ENCODE measurements at places on chromosomes 1 and 21.

GRCh38 chr21:37921091-37921490, 4.8 kb upstream of the KCNJ6 start:
- DNase-seq: no peak

- DNase-seq: no peak
Observed at GRCh38 chr1:150109586-150109985, 40.1 kb upstream of the PLEKHO1 start.

DNA sequence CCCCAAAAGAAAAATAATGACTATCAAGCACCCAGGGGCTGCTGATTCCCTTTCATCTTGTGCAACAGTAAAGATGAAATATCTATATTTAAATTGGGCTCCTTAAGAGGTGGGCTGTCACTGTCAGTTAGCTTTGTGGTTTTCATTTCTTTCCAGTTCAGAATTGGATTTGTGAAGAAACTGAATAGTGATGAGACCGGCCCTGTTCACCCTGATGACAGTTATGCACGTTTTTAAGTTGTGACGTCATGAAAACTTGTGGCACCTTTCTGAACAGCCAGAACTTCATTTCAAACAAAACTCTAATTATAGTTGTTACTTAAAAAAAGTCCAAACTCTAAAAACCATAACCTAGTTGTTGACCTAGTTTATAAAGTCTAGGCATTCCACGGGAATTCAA, 125.9 kb downstream of the RUNX1 start:
- DNase-seq: no peak

DNA sequence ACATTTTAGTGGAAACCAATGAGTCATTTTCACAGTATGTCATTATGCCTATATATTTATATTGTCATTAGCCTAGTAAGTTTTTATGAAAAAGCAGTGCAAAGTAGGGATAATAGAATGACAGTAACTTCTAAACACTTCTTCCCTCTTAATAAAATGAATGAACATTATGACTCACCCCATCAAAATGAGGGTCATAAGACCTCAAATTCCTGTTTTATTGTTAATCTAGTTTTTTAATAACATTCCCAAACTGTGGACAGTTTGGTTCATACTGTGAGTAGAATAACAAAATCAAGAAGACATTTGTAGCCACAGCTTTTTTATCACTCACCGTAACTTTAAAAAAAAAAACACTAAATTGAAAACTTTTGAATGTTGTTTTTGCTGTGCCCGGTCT, 160.5 kb downstream of the LRRC40 start:
- DNase-seq: no peak

- no peak for DNase-seq
Observed at GRCh38 chr1:6239950-6240768, 3.8 kb upstream of the HES3 start.

- no peak for DNase-seq
Observed at GRCh38 chr1:8427493-8427892, 109.6 kb downstream of the SLC45A1 start.

DNA sequence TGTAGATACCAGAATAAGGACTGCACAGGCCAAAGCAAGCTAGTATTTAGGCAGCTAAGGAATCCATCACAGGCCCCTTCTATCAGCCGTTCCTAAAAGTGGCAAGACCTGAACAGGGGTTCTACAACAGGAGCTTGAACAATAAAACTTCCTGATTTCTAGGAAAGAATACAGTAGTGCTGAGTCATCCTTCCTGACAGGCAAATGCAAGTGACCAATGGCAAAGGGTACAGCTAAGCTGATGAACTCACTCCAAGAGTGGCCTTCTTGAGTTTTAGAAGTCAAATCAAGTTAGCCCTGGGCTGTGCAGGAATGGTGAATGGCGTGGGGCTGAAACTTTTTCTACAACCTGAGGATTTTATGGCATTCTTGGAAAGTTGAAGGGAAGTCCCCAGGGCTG, 112.9 kb downstream of the GREM2 start:
- DNase-seq: no peak

DNA sequence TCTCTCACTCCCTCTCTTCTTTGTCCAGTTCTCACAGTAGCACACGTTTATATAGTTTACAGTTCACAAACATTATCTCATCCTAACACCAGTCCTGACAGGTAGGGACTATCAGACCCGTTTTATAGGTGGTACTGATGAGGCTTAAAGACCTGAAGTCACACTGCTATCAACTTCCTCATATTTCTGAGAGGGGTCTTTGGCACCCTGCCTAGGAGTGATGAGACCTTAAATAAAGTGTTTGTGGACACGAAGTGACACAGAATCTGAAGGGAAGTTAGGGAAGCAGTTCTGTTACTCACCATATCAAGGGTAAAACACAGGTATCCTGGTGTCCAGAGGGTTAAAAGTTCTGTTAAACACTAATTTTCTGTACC, 590 bp upstream of the TACSTD2 start:
- DNase-seq: no peak

DNA sequence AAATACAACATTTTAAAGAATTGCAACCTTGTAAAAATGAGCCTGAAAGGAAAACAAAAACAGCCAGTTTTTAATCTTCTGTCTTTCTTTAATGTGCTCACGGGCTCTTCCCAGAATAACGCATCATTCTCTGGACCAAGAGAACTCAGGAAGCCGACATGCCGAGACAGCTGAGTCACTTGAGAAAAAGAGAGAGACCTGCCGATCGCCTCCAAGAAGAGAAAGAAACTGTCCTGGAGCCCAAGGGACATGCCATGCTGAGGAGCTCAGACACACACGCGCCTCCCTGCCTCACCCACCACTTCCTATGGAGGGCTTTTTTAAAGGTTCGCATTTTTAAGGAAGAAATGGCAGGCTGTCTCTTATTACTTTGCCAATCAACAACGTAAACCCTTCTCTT, 176.4 kb downstream of the ZNF281 start:
- DNase-seq: no peak

GRCh38 chr1:29708381-29708780, 472.1 kb downstream of the PTPRU start:
- DNase-seq: no peak

DNA sequence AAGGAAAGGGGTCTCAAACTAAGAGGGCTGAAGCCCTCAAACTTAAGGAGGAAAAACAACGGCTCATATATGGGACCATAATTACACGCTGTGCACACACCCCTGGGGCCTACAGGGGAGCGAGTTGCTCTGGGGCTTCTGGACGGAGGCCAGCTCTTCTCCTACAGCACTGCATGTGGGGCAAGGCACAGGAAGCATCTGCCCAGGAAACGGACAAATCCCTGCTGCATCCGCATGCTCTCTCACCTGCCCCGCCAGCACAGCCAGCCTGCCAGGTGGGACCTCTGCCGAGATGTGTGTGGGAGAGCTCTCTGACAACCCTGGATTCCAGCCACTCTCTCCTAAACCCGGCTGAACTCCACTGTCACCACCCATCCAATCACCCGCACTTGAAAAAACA, 54.1 kb downstream of the MRPL37 start:
- peak; percentile 41 for DNase-seq

- DNase-seq: no peak
Observed at GRCh38 chr1:181151378-181152326, 63.2 kb downstream of the IER5 start.

DNA sequence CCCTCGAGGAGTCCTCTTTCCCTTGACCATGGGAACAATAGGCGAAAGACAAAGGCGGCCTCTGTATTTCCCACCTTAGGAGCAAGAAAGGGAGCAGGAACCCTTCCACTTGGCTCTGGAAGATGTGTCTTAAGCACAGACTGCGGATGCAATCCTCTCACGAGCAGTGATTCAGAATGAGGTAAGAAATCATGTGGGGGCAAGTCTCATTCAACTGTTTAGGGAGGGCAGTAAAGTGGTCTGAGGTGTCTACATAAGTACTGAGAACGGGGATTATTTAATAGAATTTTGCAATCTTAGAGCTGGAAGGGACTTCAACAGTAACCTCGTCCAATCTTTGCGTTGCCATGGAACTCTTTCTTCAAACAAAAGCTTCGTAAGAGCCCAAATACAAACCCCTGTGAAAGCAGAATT, 1.6 kb upstream of the DYRK3 start:
- no peak for DNase-seq

DNA sequence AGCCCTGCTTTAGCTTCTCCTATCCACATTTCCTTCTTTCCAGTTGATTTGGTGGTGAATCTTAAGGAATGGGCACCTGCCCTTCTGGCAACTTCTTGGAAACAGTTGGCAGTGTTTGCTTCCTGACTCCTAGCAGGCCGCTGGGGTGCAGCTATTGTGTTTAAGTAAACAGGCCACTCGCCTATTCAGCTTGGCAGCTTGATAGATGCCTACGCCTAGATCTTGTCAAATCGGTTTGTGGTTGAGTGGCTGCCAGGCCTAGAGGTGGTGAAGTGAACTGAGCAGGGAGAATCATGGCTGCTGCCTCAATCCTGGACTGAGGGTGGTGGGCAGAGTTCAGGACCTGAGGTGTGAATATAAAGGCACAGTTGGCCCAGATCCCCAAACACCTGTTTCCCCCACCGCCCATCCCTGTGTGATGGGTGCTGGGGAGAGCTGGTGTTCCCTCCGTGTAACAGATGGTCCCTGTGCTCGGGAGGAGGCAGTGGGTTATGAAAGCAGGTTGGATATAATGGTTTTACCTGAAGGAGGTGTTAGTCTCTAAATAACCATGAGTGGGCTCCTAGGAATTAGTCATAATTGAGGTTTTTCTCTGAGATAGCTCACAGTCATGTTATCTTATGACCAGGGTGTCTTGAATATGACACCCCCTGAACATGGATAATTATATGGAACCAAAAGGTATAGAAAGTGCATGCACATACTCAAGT, 940 bp upstream of the PLA2G2C start:
- peak; percentile 95 for DNase-seq

DNA sequence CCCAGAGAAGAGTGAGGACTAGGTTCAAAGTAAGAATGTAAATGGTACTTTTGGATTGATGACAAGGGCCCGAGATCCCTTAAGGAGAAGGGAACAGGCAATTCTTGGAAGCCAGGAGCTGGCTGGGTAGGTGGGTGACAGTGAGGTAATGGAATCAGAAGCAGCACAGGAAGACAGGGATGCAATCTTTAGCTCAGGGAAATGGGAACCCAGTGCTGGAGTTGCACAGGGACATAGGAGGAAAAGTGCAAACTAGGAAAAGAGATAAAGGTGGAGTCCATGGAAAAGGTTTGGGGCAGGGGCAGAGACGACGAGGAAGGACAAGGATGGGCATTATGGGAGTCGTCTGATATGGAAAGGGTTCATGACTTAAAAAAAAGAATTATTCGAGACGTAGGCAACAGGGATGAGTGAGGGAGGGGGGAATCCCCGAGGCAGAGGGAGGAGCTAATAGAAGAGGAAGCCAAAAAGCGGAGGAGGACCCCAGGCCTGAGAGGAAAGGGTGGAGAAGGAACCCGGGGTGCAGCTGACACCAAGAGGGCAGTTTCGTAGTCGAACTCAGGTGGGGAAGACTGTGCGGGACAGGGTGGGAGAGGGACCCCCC, 495 bp downstream of the PI4KB start:
- DNase-seq: peak; percentile 51

DNA sequence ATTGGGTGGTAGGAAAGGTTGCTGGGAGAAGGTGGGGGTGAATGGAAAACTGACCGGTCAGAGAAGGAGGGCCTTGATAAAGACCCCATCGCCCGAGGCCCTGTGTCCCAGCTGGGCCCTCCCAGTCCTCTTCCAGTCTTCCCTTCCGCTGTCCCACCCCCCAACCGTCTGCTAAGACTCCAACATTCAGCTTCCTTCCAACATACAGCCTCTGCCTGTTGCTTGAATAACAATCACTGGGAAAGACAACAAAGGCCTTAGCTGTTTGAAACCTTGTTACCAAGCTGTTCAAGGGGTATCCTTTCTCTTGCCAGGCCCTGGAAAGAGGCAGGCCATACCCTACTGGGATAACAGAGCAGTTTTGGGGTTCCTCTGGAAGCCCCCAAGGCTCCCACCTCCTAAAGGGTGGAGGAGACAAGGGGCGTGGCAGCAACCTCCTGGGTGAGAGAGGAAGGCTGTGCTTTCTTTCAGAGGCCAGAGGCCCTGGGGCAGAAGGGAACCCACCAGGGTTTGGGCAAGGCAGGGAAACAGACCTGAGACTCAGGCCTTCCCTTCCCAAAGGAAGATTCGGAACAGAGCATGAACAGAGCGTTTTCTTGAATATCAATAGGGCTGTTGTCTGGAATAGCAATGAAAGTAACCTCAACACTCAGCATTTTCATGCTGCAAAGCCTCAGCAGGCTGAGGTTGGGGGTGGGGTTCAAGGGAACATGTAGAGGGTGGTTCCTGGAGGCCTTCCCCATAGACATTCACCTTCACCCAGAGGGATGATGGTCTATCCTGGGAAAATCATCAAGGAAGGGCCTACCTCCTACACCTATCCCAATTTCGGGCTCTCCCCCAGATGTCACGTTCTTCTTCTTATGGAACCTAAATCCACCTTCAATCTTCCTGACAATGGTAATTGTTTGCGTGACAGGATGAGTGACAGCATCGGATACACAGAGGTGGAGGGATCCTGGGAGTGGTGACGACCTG, 4.1 kb downstream of the ETNK2 start:
- no peak for DNase-seq

DNA sequence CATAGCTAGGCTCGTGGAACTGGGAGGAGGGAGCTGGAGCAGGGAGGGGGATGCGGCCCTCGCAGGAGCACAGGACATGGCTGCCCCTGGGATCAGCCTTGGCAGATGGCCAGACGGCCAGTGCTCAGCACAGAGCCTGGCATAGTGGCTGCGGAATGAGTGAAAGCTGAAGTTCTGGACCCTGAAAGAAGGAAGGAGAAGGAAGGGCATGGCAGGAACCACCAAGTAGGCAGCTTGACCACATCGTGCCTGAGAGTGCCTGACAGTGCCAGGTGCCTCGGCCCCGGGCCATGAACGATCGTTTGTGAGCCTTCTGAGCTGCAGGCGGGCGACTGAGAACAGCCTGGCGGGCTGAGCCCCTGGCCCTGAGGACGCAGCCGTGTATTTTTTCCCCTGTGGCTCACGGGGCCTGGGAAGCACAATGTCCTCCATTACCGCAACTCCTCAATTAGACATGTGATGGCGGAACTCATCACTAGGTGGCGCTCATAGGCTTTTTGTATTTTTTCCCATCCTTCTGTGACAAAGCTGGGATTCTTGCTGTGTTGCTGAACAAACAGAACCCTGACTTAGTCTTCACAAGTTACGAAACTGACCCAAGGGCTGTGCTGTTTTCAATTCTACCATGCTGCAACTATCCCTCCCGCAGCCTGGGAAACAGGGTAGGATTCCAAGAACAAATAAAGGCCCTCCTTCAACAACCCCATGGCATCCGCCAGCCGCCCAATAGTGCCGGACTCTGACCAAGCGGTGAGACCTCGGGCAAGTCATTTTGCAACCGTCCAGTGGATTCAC, 29.9 kb upstream of the TMEM61 start:
- DNase-seq: peak; percentile 74

- no peak for DNase-seq
Observed at GRCh38 chr1:29391362-29391880, 155.1 kb downstream of the PTPRU start.

DNA sequence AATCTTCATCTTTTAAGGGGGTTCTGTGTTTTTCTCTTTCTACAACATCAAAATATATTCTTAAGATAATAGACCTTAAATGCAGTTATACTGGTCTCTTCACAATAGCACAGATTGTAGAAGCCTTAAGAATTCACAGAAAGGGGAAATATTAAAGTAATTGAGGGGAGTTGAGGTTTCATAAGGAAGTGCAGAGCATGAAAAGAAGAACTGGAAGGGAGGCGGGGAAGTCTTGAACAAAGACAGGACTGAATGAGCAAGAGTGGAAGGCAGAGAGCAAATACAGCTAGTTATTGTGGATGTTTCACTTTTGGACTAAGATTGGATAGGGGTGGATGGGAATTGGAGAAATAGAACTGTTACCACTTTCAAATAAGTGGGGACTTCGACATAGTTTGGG, 67.7 kb downstream of the PTGER3 start:
- no peak for DNase-seq

All from thyroid gland (tissue), 4 donors.